ENCODE measurements at places on chromosomes 6 and 20. TPM values are rescaled to one million over a fixed set of nuclear protein-coding genes. Genes with fewer than 3 reads are reported as not detected.
A peak's percentile ranks its signal among the peaks of the same experiment; 100 is the strongest.

DNA sequence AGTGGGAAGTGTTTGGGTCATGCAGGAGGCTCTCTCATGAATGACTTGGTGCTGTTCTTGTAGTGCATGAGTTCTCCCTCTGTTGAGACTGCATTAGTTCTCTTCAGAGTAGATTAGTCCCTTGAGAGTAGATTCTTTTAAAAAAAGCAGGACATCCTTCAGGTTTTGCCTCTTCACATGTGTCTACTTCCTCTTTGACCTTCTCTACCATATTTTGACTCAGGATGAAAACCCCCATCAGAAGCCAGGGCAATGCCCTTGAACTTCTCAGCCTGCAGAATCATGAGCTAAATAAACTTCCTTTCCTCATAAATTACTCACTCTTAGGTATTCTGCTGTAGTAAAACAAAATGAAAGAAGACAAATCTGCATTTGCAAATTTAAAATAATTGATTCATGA lies 170.3 kb downstream of the CD109 start:
- no peak for DNase-seq

- DNase-seq: no peak
These were observed 33.1 kb upstream of the SEC63 start for GRCh38 chr6:107991061-107991460.

DNA sequence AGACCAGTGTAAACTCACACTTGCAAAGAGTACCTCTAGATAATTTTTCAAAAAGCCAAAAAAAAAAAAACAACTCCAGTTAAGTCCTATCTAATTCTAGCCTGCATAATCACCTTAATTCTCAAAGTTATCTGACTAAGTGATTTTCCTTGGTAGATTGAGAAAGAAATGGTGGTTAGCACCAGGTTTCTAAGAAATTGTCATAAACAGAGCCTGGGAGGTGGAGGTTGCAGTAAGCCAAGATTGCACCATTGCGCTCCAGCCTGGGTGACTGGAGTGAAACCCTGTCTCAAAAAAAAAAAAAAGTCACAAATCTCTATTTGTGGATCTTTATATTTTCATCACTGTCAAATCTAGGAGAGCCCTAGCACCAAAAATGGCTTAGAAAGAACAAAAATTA lies 8.9 kb downstream of the FBXO5 start:
- DNase-seq: no peak

- DNase-seq: no peak
These were observed 704.4 kb downstream of the UTRN start for GRCh38 chr6:144989319-144990107.

Gene KDM1B
- polyA plus RNA-seq: 28.3 TPM

DNA sequence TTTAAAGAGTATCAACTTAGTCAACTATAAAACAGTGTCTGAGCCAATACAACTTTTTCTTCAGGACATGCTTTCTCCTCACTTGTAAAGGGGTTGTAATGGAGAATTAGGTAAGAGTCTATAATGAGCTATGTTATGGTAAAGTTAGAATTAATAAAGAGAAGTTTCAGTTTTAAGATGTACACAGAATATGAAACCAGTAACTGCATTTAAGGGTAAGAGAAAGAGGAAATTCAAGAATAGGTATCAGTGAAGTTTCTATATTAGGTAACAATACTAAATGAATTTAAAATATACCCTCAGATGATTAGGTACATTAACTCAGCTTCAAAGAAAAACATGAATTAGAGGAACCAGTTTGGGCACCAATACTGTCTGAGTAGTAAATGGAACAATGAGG lies 1444.3 kb upstream of the ADGRB3 start:
- DNase-seq: no peak

DNA sequence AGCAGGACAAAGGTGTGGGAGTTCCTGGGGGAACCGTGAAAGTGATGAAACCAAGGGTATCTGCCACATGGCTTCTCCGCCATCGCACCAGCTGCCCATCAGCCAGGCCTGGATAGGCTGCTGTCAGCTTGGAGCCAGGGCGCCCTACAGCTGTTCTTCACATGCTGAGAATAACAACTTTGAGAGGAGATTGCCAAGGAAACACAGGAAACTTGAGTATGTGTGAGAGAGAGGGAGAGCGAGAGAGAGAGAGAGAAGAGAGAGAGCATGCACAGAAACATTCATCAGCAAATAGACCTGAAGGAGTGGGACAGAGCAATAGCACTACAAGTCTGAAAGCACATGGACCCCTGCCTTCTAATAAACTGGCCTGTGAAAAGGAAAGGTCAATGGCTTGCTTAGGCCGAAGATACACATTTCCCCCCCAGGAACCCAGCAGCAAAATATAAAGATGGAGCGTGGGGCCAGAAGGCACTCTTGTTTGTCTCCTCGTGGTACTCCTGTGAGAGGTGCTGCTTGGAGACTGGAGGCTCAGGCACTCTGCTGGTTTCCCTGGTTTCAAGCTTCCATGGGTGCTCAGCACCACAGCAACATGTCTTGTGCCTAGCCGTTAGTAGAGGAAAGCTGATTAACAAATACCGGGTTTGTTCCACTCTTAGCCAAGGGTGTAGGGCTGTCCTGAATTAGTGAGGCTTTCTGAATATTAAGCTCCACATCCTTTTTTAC lies 53.0 kb downstream of the SNAP25 start:
- no peak for DNase-seq

Gene FAM209B
- polyA plus RNA-seq: 0.27 TPM

DNA sequence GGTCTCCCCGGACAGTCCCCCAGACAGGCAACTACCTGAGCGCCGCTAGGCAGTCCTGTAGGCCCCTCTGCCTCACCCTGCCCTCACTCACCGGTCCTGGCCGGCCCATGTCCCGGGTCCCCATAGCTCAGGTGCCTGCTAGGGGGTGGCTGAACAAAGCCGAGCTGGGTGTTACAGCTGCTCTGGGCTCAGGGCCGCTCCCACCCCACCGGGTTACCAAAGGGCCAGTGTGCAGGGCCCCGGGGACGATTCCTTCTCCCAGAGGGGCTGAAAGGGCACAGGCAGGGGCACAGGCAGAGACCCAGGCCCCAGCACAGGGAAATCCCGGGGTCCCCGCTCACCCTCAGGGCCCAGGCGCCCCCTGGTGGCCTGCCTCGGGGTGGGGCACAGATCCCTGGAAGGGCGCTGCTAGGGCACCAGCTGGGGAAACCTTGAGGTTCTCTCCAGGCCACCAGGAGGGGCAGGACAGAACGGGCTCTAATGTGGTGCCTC lies 118.4 kb downstream of the GRM4 start:
- DNase-seq: no peak

- peak; percentile 28 for DNase-seq
These were observed 49.3 kb downstream of the TBC1D7 start for GRCh38 chr6:13278991-13279390.

- DNase-seq: no peak
These were observed 126.3 kb upstream of the CEP162 start for GRCh38 chr6:84353459-84354423.

GRCh38 chr20:62978561-62978943 lies 26.0 kb downstream of the SLC17A9 start:
- DNase-seq: no peak

DNA sequence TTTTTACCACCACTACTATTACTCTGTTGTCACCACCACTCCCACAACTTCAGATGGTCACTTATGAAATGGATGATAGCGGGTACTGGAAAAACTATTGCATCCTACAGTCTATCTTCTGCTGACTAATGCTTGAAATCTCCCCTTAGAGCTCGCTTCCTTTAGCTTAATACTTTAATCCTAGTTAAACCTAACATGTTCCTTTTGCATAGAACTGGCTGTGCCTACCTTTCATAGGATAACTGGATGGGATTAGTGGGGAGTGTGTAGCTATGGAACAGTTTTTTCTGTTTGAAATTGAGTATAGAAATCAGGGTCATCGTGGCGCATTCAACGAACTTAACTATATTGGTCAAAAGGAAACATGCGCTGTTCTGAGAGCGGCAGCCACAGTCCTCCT lies 294.7 kb downstream of the FARS2 start:
- no peak for DNase-seq

- no peak for DNase-seq
These were observed 674.6 kb downstream of the PHF3 start for GRCh38 chr6:64310214-64310613.

DNA sequence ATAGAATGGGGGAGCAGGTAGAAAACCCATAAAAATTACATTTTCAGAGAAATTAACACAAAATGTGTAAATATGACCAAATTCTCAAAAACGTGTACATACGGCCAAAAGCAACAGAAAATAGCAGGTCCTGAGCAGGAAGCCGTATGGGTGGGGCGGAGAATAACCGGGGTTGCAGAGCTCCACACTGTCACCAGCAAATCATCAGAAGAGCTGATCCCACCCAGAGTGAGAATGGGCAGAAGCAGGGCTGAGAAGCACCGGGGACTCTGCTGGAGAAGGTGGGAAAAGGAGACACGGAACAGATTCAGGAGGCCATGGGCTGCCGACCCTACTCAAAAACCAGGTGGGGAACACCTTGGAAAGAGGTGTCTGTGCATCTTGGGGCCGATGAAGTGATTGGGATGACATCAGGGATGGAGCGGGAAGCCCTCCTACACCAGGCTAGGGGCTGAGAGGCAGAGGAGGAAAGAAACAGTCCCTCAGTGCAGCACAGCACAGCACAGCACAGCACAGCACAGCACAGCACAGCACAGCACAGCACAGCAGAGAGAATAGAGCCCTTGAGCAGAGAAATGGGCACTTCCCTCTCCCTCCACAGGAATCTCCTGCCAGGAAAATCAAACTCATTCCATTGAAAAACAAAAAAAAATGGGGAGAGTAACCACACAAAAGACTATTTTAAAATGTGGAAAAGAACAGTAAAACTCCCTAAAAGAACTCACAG lies 22.3 kb downstream of the STX7 start:
- DNase-seq: no peak

Gene NHSL1
- polyA plus RNA-seq: 23.6 TPM

GRCh38 chr6:159047891-159048685 lies 3.3 kb upstream of the TAGAP start:
- DNase-seq: no peak

Gene RNF39
- polyA plus RNA-seq: 0.75 TPM

Gene B3GAT2
- polyA plus RNA-seq: 1.3 TPM

DNA sequence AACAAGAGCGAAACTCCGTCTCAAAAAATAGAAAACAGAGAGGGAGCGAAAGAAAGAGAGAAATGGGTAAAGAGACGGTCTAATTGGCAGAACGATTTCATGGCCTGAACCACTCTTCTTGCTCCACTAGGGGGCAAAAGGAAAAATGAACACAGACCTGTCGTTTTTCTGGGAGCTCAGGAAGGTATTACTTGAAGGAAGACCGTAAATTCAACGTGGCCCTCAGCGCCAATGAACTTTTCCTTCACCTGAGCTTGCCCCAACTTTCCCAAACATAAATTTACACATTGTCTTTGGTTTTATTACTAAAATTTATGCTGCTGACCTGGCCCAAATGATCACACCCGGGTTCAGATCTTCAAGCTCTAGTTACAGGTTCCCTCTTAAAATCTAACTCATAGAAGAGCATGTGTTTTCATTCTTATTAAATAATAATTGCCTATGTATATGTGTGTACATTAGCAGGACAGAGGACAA lies 67.3 kb downstream of the ATP9A start:
- DNase-seq: no peak

DNA sequence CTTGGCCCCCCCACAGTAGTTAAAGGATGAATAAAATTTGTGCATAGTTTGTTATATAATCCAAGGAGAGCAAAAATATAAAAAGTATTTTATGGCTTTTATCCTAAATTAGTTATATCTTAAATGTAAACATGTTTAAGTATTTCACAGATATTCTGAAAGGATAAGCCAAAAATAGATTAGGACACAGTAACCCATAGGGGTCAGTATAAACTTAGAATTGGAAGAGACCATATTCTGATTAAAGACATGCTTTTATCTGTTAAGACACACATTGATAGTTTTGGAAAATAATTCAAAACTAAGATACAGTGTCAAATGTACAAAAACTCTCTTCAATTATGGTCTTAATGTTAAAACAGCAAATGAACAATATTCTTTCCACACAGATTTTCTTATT lies 4.5 kb upstream of the SERINC1 start:
- no peak for DNase-seq

DNA sequence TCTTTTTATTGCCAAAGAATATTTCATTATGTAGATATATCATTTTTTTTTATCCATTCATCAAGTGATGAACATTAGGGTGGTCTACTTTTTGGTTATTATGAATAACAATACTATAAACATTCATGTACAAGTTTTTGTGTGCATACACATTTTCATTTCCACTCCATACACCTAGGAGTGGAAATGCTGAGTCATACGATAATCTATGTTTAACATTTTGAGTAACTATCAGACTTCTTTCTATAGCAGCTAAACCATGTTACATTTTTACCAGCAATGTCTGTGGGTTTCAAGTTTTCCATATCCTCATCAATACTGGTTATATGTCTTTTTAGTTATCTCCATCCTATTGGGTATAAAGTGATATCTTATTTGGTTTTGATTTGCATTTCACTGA lies 65.7 kb downstream of the PRSS35 start:
- DNase-seq: no peak

GRCh38 chr6:108928650-108929049 lies 80.4 kb downstream of the ARMC2 start:
- no peak for DNase-seq

GRCh38 chr20:47152068-47152467 lies 204.4 kb downstream of the ZMYND8 start:
- no peak for DNase-seq

Gene SGK1
- 27.7 TPM for polyA plus RNA-seq

DNA sequence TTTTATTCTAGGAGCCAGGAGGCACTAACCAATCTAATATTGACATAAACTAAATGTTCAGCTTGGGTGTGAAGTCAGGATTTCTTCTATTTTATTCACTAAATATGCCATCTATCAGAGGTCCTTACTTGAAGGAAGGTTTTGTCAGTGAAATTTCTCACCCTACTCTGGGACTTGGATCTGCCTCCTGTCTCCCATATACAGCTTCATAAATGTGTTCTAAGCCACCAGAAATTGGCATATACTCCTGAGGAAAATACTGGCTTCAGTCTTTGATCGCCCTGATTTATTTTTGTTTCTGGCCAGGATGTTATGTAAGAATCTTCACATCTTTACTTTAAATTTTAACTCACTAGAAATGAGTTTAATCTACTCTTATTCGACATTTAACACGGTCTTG lies 647.7 kb downstream of the C6orf118 start:
- no peak for DNase-seq

DNA sequence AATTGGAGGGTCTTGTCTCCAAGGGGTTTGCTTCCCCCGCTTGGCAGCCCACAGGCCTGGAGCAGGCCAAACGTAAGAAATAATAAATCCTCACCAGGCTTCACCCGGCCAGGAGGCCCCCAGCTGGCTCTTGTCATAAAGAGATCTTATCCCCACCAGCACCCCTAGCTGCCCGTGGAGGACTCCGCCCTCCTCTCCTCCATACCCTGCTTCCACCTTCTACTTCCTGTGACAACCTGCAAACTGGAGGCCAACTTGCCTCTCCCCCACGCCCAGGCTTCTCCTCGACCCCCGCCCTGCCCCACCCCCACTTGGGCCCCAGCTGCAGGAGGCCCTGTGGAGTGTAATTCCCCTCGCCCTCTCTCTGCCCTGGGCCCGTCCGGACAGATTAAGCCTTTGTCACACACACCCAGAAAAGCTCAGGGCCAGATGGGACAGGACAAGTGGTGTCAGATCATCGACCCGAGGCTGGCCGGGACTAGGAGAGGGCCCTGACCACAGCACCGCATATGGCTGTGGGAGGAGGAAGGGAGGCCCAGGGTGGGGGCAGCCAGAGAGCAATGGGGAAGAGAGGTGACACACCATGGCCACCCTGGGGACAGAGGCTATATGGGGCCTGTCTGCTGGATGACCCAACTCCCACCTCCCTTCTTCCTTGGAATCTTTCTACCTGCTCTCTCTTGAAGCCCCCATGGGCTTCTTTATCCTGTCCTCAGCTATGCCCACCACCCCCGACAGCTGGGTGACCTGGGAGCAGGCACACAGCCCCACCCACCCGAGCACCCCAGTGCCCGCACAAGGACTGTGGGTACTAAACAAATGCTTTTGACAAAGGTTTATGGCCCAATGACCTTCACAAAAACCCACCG lies 3.9 kb downstream of the NOL4L start:
- no peak for DNase-seq

All from forelimb muscle (tissue), 1 donor.